ENCODE measurements at places on chromosomes 12 and 14.

DNA sequence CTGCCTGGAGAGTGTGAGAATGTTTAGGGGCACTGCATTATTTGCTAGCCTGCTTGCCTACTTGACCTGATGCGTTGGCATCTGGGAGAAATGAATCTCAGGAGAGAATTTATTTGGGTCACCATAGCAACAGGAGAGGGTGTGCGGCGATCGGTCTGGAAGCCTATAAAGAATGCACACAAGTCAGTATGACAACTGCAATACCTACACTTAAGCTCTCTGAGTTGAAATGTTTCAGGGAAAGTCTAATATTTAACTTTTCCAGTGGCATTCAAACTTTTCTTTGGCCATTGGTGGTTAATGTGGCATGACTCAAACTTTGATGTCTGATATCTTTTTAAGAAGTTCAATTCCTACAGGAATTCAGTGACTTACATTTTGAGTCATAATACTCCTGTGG is 205.1 kb downstream of the NEDD1 start:
- DNase-seq, result no peak

- DNase-seq, result no peak
These were observed 33.8 kb downstream of the ARMH4 start for GRCh38 chr14:58118097-58118815.

GRCh38 chr14:89276424-89276975 is 140.5 kb downstream of the FOXN3 start:
- no peak for DNase-seq

- DNase-seq, result no peak
These were observed 17.0 kb upstream of the NUDT4 start for GRCh38 chr12:93360688-93361087.

- peak; percentile 35 for DNase-seq
These were observed 1.5 kb upstream of the TSPAN8 start for GRCh38 chr12:71159264-71159663.

- peak; percentile 21 for DNase-seq
These were observed 271.6 kb downstream of the CACNA1C start for GRCh38 chr12:2324387-2324786.

GRCh38 chr12:104526751-104527150 is 70.0 kb downstream of the CHST11 start:
- DNase-seq, result no peak

GRCh38 chr14:100056431-100056830 is 8.8 kb upstream of the EVL start:
- no peak for DNase-seq

DNA sequence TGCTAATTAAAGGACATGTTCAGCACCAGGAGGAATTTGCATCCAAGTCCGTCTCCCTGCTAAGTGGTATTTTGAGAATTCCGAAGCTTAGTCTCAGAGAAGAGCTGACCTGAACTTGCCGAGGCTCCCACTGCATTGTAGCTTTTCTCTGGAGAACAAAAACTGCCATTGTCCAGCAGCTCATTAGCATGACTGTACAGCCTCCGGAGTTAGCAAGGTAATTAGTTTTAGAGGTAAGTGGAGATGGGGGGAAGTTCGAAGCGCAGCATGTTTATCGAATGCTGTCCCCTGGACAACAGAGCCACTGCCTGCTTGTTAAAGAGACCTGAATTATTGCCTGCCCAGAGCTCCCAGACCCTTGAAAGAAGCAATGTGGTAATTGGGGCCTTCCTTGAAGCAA is 160.3 kb upstream of the PELI2 start:
- peak; percentile 40 for DNase-seq

DNA sequence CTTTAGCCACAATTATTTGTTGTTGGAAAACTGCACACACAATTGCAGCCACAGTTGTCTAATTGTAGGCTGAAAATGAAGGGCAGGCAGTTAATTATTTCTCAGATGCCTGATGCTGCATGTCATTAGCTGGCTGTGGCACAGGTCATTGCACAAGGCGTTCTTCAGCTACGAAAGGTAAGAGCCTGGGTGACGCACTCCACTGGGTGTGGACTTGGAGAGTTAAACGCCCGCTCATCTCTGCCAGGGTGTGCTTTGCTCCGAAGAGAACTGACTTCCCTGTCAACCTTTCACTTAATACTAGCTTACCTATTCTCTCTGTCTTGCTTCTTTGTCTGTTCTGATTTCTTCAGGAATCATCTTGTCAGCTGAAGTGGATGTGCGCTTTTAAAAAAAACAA is 91.4 kb upstream of the CPM start:
- DNase-seq, result no peak

GRCh38 chr12:67720351-67720856 is 71.9 kb downstream of the DYRK2 start:
- no peak for DNase-seq

- DNase-seq, result peak; percentile 91
These were observed 201.1 kb downstream of the ITPR2 start for GRCh38 chr12:26631846-26632245.

DNA sequence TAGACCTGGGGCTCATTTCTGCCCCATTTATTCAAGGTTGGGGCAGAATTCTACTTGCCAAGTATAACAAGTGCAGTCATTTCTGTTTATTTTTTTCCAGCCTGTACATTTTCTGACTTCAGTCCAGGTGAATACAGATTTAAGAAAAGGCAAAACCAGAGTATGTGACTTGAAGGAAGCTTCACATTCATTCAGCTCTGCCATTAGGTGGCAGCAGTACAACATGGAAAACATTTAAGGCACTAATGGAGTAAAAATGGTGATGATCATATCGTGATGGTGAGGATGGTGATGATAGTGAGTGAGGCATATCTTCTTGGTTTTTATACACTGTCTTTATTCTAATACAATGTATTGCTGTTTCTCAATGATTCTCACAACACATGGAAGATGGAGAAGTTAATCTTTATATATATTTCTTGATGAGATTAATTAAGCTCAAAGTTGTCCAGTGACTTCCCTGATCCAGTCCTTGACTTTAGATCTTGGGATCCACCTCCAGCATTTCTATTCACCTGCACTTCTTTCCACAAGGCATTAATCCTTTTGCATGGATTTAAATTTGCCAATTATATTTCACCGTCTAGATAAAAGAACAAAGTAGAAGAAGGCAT is 176.7 kb upstream of the SEL1L start:
- DNase-seq, result peak; percentile 25

DNA sequence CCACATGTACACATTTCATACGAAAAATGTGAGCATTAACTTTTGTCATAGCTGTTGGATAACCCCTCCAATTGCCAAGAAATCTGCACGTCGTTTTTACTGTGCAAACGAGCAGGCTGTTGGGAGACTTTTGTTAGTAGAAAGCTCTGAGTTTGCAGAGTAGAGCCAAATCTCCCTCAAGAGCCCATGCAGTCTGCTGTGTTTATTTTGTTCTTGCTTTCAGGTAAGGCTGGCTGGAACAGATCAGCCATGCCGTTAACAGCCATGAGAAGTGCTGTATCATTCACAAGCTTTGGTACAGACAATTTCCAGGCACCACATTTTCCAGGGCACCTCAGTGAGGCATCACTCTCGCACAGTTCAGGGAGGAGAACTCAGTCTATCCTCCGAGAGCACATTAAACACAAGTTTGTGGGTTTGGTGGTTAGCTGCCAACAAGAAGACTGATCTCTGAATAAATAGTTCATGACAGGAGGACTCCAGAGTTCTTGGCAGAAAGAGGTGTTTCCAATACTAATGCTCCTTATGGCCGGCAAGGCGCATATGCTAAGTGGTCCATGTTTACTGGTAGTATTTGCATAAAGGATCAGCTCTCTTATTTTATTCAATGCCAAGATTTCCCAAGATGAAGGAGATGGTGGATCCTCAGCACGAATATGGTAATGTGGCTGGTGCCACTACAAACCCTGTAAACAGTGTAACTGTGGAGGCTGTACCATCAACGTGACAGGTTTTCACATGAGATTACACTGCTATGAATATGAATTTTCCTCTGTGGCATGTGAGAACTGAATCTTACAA is 30.3 kb upstream of the PELI2 start:
- DNase-seq, result peak; percentile 12

GRCh38 chr14:93748208-93749075 is 39.8 kb downstream of the PRIMA1 start:
- DNase-seq, result no peak

GRCh38 chr12:24668563-24668962 is 280.3 kb downstream of the BCAT1 start:
- no peak for DNase-seq

- DNase-seq, result peak; percentile 85
These were observed at the start of gene ZC2HC1C for GRCh38 chr14:75069121-75069810. Gene ZC2HC1C (plus strand): TSS chr14:75069641. CDS start chr14:75070574, 933 bp downstream.
